Natural killer cell treated with Interleukin-12 subunit alpha and Interleukin-12 subunit beta and Interleukin-15 and Interleukin-18, amount 100 ng/mL, for 72 hours (primary cell): ENCODE measurements at places on chromosomes 12 and 14. TPM values are rescaled to one million over a fixed set of nuclear protein-coding genes. Genes with fewer than 3 reads are reported as not detected.

GRCh38 chr12:98587084-98587483, 6.4 kb upstream of the SLC25A3 start:
- DNase-seq, result no peak

DNA sequence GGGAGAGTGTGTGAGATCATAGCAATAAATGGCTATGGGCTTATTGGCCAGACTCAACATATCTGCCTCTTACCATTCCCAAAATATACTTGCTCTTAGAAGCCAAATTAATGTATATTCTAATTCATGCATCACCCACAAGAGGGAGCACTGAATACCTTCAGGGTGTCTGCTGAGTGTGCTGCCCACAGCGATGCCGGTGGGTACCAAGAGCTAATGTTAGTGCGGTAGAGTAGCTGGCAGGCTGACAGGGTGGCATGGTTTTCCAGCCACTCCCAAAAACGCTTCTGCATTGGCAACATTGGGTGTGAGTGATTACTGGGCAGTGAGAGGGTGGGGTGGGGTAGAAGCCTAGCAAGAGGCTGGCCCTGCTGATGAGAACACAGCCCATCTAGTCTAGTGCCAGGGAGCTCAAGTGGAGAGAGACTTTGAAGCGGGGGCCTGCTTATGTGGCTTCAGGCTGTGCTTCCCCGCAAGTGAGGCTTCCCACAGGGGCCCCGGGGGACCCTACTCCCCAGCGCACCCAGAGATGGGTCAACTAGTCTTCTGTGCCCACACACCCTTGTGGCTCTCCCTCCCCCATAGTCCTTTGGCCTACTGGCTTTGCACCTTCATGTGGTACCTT, 9.2 kb upstream of the PLEKHD1 start:
- DNase-seq, result no peak

Gene ASCL1
- not detected for total RNA-seq

DNA sequence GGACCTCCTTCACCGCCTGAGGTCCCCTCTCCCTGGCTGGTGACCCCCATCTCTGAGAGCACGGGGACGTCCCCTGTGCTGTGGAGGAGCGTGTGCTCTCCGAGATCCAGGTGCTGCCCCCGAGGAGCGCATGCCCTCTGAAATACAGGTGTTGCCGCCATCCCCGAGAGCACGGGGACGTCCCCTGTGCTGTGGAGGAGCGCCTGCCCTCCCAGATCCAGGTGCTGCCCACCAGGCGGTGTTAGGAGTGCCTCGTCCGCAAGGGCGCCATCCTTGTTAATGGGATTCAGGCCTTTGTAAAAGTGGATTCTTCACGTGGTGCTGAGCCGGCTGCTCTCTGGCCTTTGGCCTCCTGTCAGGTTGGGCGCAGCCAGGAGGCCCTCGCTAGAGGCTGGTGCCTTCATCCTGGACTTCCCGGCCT, 10.1 kb downstream of the NOC4L start:
- DNase-seq, result peak; percentile 57

- DNase-seq, result no peak
Measured at GRCh38 chr12:47867495-47867941, 37.3 kb downstream of the VDR start.

GRCh38 chr14:87121716-87122115, 871.3 kb downstream of the GALC start:
- DNase-seq, result no peak

Gene RNASE2
- not detected for total RNA-seq

Gene C12orf54
- total RNA-seq, result not detected

Gene ADAM21
- 0.10 TPM for total RNA-seq

- DNase-seq, result no peak
Measured at GRCh38 chr12:56808954-56809353, 45.8 kb downstream of the HSD17B6 start.

Gene CFL2
- 8.8 TPM for total RNA-seq

GRCh38 chr14:49849213-49849847, 3.3 kb downstream of the NEMF start:
- DNase-seq, result no peak

- no peak for DNase-seq
Measured at GRCh38 chr12:115103884-115104883, 420.2 kb upstream of the TBX3 start.

DNA sequence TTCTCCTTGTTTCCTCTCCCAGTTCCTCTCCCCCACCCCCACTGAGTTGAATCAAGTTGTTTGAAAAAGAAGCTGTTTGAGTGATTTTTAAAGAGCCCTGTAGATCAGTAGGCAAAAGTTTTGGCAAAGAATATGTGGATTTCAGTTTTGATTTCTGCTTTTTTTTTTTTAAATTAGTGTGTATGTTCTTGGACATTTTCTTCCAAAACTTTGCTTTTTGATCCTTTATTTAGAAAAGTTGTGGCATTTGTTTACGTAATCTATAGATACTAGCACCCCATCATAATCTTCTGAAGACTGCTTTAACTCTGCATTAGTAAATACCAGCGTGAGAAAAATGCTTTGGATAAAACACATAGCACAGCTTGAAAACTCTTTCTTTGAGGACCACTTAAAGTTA, 190.3 kb upstream of the SEL1L start:
- no peak for DNase-seq

GRCh38 chr14:94903883-94904282, 134.0 kb upstream of the GSC start:
- DNase-seq, result no peak

Gene GCH1
- 382 TPM for total RNA-seq

- no peak for DNase-seq
Measured at GRCh38 chr14:68587931-68588330, 204.9 kb downstream of the ZFP36L1 start.

DNA sequence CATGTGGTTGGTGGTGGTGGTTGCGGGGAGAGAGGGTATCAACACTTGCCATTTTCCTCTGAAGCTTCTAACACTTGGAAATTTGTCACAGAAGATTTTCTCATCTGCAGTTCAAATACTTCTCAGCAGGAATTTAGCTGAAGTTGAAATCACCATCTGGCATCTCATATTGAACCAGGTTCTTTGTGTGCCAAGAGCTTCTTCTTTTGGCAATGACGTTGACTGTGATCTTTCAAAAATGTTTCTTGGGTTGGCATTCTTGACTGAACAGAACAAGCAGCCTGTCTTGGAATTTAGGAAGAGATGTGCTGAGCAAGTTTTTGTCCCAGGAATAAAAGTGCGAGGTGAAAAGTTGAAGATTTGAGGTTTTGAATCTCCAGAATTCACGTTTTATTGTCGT, 8.7 kb upstream of the NIN start:
- DNase-seq, result no peak

Gene GLIPR1L2
- 1.0 TPM for total RNA-seq

Gene SIX6
- not detected for total RNA-seq

DNA sequence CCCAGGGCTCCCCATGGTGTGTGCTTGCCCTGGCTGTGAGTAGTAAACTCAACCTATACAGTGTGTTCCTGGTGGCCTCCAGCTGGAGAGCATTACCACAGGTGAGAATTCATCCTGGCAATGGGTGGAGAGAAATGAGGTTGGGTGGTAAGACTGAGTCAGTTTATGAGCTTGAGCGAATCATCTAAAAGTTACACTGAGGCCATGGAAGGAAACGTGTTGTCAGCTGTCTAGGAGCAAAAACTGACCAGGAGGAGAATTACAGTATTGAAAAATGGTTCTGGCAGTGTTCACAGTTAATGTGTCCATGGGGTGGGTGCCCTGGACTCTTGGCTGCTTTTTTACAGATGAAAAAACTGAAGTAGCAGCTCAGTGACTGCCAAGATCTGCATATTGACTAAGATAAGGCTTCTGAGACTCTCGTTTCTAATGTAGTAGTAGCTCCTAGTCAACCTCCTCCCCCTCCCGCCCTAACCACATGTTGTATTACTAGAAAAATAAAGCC, 202.0 kb upstream of the AMIGO2 start:
- DNase-seq, result no peak

Gene STON2
- total RNA-seq, result 0.55 TPM

Gene KCNK10
- not detected for total RNA-seq

DNA sequence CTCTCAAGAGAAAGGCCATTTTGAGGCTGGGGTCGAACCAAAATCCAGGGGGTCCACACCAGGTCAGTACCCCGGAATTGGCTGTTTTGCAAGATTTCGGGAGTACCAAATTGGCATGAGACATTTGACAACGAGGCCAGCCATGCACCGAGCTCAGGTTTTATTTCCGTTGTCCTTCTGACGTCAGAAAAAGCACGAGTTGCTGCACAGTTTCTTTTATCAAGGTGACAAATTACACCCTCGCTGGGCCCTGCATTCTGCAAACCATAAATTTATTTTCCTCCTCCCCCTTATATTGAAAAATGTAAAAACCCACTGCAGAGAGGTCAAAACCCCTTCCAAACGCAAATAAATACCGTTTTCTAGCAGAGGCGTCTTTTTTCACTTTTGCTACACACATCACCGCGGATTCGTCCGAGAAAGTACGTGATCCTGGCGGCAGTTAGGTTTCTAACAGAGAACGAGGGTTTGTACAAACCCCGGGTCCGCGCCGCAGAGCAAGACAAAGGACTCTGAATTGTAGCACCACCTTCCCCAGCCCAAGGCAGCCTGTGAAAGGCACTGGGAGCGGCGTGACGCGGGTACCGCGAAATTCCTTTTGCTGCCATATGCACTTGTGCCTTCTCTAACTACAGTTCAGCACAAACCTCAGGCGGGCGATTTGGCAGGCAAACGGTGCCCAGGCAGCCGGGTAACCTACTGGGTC, 1.8 kb downstream of the SLC38A1 start:
- DNase-seq, result peak; percentile 66

GRCh38 chr12:24721191-24721590, 227.7 kb downstream of the BCAT1 start:
- no peak for DNase-seq

DNA sequence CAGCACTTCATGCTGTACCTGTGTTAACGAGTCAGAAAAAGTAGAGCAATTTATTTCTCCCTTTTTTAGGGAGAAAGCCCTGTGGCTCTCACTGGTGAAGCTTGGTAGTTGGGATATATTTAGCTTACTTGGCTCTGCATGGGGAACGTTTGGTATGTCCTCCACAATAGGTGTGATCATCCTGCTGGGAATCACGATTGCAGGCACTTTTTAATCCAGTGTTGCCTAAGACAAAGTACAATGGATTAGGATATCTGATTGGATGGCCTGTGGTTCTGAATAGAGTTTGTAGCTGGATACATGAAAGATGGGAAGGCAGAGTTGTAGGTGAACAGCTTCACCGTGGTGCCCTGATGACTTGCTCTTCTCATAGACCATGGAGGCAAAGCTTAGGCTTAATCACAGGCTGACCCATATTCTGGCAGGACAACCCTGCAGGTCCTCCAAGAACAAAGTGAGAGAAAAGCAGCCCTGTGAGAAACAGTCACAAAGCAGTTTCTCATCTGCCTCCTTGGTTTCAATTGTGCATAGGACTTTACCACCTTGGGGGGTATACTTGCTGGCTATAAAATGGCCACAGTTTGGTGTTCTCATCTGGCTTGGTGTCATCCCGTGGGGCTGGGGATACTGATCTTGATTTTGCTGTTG, 7.5 kb downstream of the RESF1 start:
- DNase-seq, result no peak

DNA sequence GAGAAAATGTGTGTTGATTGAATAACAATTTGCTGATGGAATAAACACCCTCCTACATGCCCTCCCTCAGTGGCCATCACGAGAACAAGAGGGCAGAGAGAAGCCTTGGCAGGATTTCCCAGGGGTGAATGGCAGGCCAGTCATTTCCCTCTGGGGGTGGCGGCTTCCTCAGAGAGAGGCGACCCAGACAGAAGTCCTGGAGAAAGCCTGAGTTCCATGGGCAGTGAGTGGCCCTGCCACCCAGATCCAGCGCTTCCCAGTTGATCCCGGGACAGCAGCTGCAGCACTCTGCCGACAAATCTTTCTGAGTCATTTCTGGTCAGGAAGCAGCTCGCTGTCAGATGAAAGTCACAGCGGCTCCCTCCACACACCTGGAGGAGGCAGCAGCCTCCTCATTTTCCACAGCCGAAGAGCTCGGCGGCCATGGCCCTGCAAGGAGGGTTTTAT, 123.0 kb downstream of the SCARB1 start:
- DNase-seq, result no peak

DNA sequence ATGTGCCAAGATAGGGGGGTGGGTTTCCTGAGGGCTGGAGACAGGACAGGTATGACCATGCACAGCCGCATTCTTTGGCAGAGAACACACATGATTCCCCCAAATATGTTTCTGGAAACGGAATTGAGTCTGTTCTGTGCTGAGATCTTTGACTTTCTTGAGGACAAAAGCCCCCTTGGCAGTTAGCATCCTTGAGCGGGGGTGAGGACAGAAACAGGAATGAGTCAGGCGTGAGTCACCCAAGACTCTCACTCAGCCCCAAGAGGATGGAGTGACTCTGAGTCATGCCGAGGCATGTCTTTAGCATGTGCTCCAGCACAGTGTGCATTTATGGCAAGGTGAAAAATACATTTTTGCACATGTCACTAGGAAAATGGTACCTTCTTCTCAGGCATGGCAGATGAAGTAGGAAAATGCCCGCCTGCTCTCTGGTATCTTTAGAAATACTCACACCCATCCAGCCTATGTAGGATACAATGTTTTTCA, 52.1 kb downstream of the DAD1 start:
- DNase-seq, result peak; percentile 87

- DNase-seq, result no peak
Measured at GRCh38 chr14:97113339-97113738, 316.2 kb downstream of the VRK1 start.

DNA sequence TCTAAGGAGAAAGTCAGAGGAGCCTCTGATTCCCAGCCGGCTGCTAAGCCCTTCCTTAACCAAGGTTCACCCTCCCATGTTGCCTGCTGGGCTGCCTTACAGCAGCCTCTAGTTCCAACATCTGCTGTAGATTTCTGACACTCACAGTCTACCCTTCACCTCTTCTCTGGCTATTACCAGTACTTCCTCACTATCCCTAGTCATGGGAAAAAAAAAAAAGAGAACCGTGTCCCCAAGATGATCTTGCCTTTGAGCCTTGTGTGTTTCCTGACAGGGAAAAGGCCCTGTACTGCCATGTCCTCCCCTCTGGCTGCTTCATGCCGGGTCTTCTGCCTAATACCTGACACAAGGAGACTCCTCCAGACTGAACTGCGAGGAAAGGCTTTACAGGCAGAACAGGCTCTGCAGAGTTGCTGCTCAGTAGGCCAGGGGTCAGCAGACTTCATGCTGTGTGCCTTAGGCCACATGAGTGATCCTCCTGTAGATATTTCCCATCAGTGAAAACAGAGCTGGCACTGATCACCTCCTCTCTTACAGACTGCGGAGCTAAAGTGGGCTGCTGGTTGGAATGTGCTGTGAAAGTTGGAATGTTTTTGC, 46.8 kb downstream of the PRKCH start:
- DNase-seq, result no peak

GRCh38 chr14:32469388-32470160, 140.5 kb downstream of the AKAP6 start:
- DNase-seq, result no peak

Gene ACVRL1
- not detected for total RNA-seq

Gene SOAT2
- total RNA-seq, result not detected

- DNase-seq, result no peak
Measured at GRCh38 chr12:92042791-92043531, 102.7 kb downstream of the BTG1 start.

GRCh38 chr12:67045650-67046049, 223.5 kb upstream of the CAND1 start:
- DNase-seq, result no peak

DNA sequence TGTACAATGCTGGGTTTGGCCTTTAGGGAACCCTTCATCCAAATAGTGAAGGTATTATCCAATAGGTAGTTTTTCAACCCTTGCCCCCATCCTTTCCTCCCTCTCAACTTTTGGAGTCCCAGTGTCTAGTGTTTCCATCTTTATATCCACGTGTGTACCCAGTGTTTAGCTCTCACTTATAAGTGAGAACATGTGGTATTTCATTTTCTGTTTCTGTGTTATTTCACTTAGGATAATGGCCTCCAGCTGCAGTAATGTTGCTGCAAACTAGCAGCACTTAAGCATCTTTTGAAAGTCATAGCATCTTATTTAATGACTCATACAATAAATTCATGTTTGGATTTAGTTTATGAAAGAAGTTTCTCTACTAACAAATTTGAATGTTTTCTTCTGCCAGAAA, 442.5 kb downstream of the NELL2 start:
- no peak for DNase-seq
